HFFc6 (cell line): ENCODE measurements at places on chromosomes 6 and 20.

GRCh38 chr6:104414723-104415122 lies 445.0 kb downstream of the HACE1 start:
- H3K27me3 ChIP-seq: peaks cover 2% of the 10 kb centered on the region; the same call in 1 of the 2 replicates
- H3K4me3 ChIP-seq: no peak overlapping the region
- no peak for DNase-seq
- H3K4me1 ChIP-seq: no peaks in the 10 kb centered on the region

- no peak for DNase-seq
- H3K4me3 ChIP-seq: 0 out of 2 replicates have a peak overlapping the region, but pooled peaks have one; percentile 9
- peaks cover 72% of the 10 kb centered on the region for H3K4me1 ChIP-seq
- no peak overlapping the region for H3K27ac ChIP-seq
- H3K27me3 ChIP-seq: no peaks in the 10 kb centered on the region
- peaks cover under 1% of the 10 kb centered on the region; the same call in 1 of the 2 replicates for H3K36me3 ChIP-seq
These were observed 1.9 kb downstream of the TGM2 start for GRCh38 chr20:38162878-38163875.

DNA sequence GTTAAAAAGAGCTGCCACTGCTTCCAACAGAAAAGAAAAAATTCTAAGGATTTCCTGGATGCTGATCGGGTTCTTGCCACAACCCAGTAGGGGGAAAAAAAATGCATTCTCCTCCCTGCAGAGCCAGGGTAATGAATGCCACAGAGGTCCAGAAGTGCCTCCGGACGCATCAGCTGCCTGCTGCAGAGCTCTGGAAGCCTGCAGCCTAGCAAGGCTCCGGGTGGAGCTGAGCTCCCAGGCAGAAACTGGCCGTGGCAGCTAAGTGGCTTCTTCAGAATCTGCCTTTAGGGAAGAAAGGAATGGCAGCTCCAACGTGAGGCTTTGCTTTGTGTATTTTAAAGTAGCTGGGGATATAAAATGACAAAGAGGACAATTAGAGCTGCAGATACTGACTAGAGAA lies 155.0 kb downstream of the CFAP61 start:
- no peak overlapping the region for H3K27ac ChIP-seq
- peaks cover 6% of the 10 kb centered on the region for H3K27me3 ChIP-seq
- H3K36me3 ChIP-seq: no peaks in the 10 kb centered on the region
- DNase-seq: no peak
- peaks cover 20% of the 10 kb centered on the region; the same call in 1 of the 2 replicates for H3K4me1 ChIP-seq
- H3K4me3 ChIP-seq: no peak overlapping the region

GRCh38 chr20:40462566-40462965 lies 226.5 kb downstream of the MAFB start:
- H3K27me3 ChIP-seq: no peaks in the 10 kb centered on the region; the same call in none of the 2 replicates
- H3K36me3 ChIP-seq: no peaks in the 10 kb centered on the region
- H3K4me1 ChIP-seq: no peaks in the 10 kb centered on the region
- DNase-seq: no peak
- no peak overlapping the region for H3K27ac ChIP-seq
- no peak overlapping the region for H3K4me3 ChIP-seq

DNA sequence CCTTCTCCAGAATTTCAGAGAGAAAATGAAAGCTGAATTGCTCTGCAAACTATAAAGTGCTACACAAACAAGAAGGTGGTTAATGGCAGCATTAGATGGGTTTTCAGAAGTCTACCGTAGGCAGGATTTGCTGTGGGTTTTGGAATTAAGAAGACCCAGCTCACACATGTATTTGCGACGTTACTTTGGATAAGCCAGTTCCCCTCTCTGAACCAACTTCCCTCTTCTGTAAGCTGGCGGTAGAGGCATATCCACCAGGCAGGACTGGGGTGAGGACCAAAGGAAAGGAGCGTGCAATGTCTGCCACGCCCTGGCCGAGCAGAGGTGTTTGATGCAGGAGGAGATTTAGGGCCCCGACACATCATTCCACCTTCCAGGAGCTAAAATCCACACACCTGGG lies 6.9 kb downstream of the RSPO4 start:
- H3K27me3 ChIP-seq: peaks cover 34% of the 10 kb centered on the region
- no peaks in the 10 kb centered on the region for H3K4me1 ChIP-seq
- H3K4me3 ChIP-seq: no peak overlapping the region
- H3K27ac ChIP-seq: no peak overlapping the region
- DNase-seq: no peak
- H3K36me3 ChIP-seq: no peaks in the 10 kb centered on the region

- peaks cover 48% of the 10 kb centered on the region for H3K4me1 ChIP-seq
- H3K4me3 ChIP-seq: peak overlapping the region; percentile 93
- H3K27ac ChIP-seq: peak overlapping the region; percentile 96
- peaks cover 18% of the 10 kb centered on the region for H3K27me3 ChIP-seq
- peaks cover 4% of the 10 kb centered on the region for H3K36me3 ChIP-seq
- DNase-seq: no peak
These were observed 48.0 kb downstream of the OR2B2 start for GRCh38 chr6:27863962-27864905.

DNA sequence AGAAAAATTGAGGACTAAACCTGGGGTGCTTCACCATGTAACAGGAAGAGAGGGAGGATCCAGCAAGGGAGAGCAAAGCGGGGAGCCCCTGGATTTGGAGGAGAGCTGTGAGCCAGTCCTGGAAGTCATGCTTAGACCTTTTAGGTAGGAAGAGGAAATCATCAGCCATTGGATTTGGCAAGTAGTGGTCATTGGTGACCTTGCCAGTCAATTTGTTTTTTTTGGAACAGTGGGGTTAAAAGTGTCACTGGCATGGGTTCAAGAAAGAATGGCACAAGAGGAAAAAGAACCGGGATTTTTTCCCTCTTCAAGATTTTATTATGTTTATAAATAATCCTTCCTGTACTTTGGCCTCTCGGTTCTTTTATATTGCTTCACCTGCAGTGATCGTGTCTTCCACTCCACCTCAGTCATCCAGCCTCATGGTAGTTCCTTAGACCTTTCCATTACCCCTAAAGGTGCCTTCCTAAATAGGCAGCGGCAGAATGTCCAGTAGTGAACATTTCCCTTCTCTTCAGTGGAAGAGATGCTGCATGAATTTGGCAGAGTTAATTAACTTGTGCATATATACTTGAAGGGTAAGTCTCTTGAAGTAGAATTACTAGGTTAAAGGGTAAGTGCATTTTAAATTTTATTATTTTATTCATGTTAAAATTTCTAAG lies 124.7 kb downstream of the QKI start:
- no peak for DNase-seq
- H3K27me3 ChIP-seq: no peaks in the 10 kb centered on the region; the same call in 1 of the 2 replicates
- H3K4me3 ChIP-seq: no peak overlapping the region
- peaks cover 38% of the 10 kb centered on the region for H3K4me1 ChIP-seq

- H3K4me3 ChIP-seq: no peak overlapping the region
- H3K27me3 ChIP-seq: no peaks in the 10 kb centered on the region
- no peaks in the 10 kb centered on the region; the same call in 1 of the 2 replicates for H3K36me3 ChIP-seq
- DNase-seq: no peak
- no peaks in the 10 kb centered on the region for H3K4me1 ChIP-seq
These were observed 641.2 kb downstream of the CDH26 start for GRCh38 chr20:60599381-60599780.

GRCh38 chr6:128112494-128112893 lies 211.6 kb upstream of the THEMIS start:
- H3K27me3 ChIP-seq: no peaks in the 10 kb centered on the region; the same call in none of the 2 replicates
- H3K36me3 ChIP-seq: peaks cover 9% of the 10 kb centered on the region
- DNase-seq: no peak
- H3K4me1 ChIP-seq: peaks cover 17% of the 10 kb centered on the region
- no peak overlapping the region for H3K27ac ChIP-seq

GRCh38 chr20:40687384-40688128 lies 1.5 kb downstream of the MAFB start:
- no peaks in the 10 kb centered on the region for H3K36me3 ChIP-seq
- peaks cover 34% of the 10 kb centered on the region for H3K27me3 ChIP-seq
- no peak overlapping the region for H3K4me3 ChIP-seq
- DNase-seq: no peak
- H3K27ac ChIP-seq: no peak overlapping the region

GRCh38 chr6:169101981-169102380 lies 151.7 kb downstream of the THBS2 start:
- no peak overlapping the region for H3K4me3 ChIP-seq
- peak overlapping the region; percentile 75 for H3K27ac ChIP-seq
- peak; percentile 26 for DNase-seq
- H3K4me1 ChIP-seq: peaks cover 85% of the 10 kb centered on the region

GRCh38 chr20:20017844-20018185 lies 653 bp downstream of the NAA20 start:
- no peak for DNase-seq
- H3K4me1 ChIP-seq: peaks cover 53% of the 10 kb centered on the region
- peak overlapping the region; percentile 84 for H3K4me3 ChIP-seq
- peaks cover 2% of the 10 kb centered on the region; the same call in 1 of the 2 replicates for H3K27me3 ChIP-seq

DNA sequence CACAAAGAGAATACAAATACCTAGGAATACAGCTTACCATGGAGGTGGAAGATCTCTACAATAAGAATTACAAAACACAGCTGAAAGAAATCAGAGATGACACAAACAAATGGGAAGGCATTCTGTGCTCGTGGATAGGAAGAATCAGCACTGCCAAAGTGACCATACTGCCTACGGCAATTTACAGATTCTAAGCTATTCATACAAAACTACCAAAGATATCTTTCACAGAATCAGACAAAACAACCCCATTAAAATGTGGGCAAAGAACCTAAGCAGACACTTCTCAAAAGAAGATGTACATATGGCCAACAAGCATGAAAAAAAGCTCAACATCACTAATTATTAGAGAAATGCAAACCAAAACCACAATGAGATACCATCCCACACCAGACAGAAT lies 133.2 kb upstream of the SSTR4 start:
- H3K27ac ChIP-seq: no peak overlapping the region
- H3K4me1 ChIP-seq: no peaks in the 10 kb centered on the region
- no peaks in the 10 kb centered on the region for H3K36me3 ChIP-seq
- H3K27me3 ChIP-seq: peaks cover 4% of the 10 kb centered on the region
- no peak for DNase-seq

DNA sequence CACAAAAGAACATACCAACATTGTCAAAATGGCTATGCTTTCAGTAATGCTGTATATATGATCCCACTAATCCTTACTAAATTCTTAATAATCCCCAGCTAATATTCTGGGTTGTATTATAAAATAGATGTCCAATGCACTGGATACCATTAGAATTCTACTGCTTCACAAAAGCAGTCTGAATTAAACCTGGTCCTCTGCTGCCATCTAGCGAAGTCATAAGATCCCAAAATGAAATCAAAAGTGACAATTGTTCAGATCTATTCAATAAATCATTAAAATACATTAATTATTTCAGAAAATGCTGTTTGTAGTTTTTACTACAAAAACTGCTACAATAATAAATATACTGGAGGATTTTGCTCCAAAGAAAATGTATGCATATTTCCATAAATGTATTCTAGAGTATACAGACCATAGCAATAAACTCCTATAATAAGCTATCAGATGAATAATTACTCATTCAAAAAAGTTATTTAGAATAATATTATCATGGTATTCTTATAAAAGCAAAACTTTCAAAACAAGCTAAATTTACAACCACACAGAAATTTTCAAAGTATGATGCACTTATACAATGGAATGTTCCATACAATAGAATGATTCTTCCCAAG lies 92.6 kb downstream of the RNGTT start:
- H3K27ac ChIP-seq: no peak overlapping the region
- no peaks in the 10 kb centered on the region for H3K36me3 ChIP-seq
- peak; percentile 55 for DNase-seq
- peaks cover 48% of the 10 kb centered on the region for H3K4me1 ChIP-seq
- H3K27me3 ChIP-seq: no peaks in the 10 kb centered on the region

- no peaks in the 10 kb centered on the region for H3K4me1 ChIP-seq
- H3K27me3 ChIP-seq: no peaks in the 10 kb centered on the region; the same call in 1 of the 2 replicates
- H3K27ac ChIP-seq: no peak overlapping the region
- H3K4me3 ChIP-seq: no peak overlapping the region
- DNase-seq: no peak
These were observed 34.2 kb upstream of the SNRPB2 start for GRCh38 chr20:16695628-16696027.

DNA sequence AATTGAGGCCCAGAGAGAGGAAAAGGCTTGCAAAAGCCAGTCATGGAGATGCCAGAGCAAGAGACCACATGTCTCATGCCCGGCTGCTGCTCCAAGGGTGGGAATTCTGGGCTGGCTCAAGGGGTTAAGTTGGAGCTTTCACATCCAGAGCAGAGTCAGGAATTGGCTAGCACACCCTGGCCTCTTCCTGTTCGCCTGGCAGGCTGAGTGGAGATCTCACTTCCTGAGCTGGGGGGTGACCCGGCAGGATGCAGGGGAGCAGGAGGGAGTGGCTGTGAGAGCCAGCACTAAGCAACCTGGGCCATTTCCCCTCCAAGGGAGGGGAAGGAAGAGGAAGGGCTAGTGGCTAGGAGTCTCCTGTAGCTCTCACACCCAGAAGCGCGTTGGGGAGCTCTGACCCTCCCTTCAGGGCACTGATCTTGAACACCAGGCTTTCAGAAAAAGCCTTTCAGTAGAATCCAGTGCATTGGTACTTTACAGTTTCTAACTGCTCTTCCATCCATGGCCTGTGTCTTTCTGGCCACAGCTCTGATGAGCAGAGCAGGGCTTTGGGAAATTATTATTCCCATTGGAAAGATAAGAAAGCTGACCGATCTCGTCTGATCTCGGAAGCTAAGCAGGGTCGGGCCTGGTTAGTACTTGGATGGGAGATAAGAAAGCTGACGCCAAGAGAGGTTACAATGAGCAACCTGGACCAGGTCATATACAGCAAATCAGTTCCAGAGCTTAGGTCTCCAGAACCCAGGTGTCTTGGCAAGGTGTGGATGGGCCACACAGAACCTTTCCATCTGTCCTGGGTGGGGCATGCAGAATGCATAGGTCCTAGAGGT lies 2.2 kb upstream of the CCM2L start:
- no peaks in the 10 kb centered on the region; the same call in 1 of the 2 replicates for H3K4me1 ChIP-seq
- H3K4me3 ChIP-seq: no peak overlapping the region
- DNase-seq: no peak

DNA sequence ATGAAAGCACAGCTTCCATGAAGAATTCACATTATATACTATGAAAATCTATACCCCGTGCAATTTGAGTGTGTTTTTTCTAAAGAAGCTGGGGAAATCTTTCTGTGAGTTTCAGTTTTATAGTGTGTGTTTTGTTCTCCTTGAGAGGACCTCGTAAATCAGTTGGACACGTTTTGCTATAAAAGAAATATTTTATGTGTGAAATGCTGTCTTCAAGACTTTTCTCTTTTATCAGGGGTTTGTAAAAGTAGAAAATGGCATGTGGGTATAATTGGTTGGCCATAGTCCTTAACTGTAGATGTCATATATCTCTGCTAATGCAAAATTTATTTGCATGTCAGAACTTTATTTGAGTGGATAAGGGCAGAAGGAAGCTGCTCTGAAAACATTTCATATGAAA lies 186.2 kb downstream of the CDH4 start:
- peaks cover 26% of the 10 kb centered on the region for H3K4me1 ChIP-seq
- H3K27ac ChIP-seq: no peak overlapping the region
- H3K36me3 ChIP-seq: peaks cover 4% of the 10 kb centered on the region; the same call in 1 of the 2 replicates
- DNase-seq: no peak
- peaks cover 2% of the 10 kb centered on the region for H3K27me3 ChIP-seq

DNA sequence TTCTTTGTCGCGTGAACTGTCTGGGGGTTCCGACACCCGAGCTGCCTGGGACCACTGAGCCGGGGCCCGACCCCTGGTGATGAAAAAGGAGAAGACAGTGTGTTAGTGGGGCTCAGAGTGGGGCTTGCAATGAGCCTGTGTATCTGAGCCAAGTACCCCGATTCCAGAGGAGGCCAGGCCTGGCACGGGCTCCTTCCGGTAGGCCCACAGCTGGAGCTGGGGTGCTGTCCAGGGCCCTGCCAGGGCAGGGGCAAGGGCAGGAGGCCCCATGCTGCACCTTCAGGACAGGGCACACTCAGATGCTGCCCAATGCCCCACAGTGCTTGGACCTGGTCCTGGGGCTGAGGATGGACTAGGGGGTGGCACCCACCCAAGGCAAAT lies 89.4 kb downstream of the TAF4 start:
- no peaks in the 10 kb centered on the region; the same call in 1 of the 2 replicates for H3K27me3 ChIP-seq
- H3K4me3 ChIP-seq: no peak overlapping the region
- H3K4me1 ChIP-seq: no peaks in the 10 kb centered on the region
- DNase-seq: no peak
- H3K27ac ChIP-seq: no peak overlapping the region
